ENCODE measurements at places on chromosomes 2 and 18.
A peak's percentile ranks its signal among the peaks of the same experiment; 100 is the strongest.

DNA sequence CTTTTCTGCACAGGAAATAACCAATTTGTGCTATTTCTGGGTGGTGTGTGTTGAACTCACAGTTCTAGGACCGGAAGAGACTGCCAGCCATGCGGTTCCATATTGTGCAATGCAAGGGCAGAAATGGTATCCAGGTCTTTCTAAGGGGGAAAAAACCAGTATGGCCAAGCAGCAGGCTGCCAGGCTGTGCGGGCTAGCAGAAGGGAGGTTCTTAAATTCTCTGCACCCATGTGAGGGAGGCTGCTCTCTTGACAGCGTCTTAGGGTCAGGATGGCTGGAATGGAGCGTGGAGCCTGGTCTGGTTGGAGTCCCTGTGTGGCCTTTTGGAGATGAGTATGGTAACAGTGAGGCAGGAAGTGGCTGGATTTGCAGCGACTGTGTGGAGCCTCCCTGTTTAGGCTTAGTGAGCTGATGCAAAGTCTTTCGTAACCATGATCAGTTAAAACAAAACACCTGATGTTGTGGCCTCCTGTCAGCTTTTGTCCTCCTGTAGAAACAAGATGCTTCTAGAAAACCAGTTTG lies 52.6 kb downstream of the NCK2 start:
- DNase-seq: no peak

- no peak for DNase-seq
Measured at GRCh38 chr2:236772220-236772837, 202.7 kb downstream of the ACKR3 start.

- no peak for DNase-seq
Measured at GRCh38 chr2:160747501-160748170, 254.0 kb upstream of the RBMS1 start.

- DNase-seq: no peak
Measured at GRCh38 chr2:109065391-109065734, 63.6 kb upstream of the SH3RF3 start.

DNA sequence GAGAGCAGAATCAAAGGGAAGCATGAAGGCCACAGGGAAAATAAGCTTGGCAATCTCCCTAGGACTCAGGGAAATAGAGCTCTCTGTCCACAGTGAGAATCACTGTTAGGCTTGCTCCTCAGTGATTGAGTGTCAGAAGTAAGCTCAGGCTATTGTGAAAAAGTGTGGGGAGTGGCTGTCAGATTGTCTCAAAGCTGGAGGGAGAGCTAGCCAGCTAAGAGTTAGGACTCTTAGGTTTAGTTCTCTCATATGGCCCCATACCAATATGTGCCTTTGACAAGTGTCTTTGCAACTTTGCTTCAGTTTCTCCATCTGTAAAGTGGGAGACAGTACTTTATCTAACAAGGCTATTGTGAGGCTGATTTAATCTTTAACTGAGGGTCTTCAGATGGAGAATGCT lies 17.2 kb downstream of the EIF4E2 start:
- no peak for DNase-seq

DNA sequence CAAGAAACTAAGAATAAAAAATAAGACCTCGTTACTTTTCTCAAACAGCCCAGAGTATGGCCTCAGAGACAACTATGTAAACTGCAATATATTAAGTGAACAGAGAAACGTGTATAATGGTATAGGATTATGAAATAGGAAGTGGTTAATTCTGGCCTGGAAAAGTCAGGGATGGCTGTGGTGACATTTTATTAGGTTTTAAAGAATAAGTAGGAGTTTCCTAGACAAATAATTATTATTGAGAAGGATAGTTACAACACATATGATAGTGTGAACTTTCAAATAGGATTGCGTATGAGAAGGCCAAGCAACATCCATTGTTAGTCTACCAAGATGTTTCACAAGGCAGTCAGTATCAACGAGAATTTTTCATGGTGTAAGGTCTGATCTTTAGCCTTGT lies 244.1 kb downstream of the LPIN1 start:
- DNase-seq: no peak

DNA sequence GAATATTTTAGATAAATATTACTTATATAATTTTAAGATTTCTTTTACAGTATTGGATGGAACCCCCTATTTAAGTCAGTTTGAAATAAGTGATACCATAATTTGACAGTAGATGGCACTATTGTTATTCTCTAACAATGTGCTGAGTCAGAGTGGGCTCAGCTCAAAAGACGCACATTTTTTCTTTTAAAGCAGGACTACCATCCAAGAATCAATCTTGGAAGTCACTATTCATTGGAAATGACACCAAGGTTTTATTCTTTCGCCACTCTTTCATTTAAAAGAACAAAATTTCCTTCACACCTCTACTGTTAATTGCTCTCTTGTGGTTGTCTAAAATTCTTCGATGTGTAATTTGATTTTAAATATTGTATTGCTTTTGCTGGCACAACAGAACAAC lies 32.6 kb upstream of the SPAG16 start:
- no peak for DNase-seq

- DNase-seq: no peak
Measured at GRCh38 chr2:515441-516127, 161.6 kb downstream of the TMEM18 start.

DNA sequence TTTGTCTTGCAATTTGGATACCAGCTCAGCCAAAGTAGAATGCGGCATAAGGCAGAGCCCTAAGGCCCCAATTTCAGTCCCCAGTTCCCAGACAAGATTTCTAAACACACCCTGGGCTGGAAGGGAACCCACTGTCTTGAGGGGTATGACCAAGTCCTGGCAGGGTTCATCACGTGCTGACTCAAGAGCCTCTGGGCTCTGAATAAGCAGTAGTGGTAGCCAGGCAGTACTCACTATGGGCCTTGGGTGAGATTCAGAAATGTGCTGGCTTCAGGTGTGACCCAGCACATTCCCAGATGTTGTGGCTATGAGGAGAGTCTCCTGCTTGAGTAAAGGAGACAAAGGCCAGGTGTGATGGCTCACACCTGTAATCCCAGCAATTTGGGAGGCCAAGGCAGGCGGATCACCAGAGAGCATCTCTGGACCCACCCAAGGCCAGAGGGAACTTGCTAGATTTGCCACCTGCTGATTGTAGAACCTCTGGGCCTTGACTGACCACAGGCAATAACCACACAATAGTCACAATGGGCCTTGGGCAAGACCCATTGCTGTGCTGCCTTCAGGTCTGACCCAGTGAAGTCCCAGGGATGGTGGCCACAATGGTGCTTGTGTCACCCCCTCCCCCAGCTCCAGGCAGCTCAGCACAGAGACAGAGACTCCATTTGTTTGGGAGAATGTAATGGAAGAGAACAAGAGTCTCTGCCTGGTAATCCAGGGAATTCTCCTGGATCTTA lies 74.9 kb downstream of the ATL2 start:
- DNase-seq: no peak

DNA sequence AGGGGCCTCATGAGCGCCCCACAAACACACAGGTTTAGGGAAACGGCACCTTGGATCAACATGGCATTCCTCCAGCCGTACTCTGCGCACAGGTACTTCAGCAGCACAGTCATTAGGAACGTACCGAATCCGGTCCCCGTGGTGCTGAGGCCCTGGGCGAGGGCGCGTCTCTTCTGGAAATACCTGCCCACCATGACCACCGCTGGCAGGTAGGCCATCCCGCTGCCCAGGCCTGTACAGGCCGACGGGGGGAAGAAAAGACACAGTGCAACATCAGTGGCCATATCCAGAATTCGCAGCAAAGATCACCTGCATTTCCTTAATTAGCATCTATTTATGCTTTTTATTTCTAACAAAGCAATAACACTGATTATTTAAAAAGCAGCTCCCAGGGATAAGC lies 22.2 kb downstream of the SLC16A14 start:
- no peak for DNase-seq

- DNase-seq: no peak
Measured at GRCh38 chr2:109468893-109469292, 144.9 kb downstream of the SEPTIN10 start.

DNA sequence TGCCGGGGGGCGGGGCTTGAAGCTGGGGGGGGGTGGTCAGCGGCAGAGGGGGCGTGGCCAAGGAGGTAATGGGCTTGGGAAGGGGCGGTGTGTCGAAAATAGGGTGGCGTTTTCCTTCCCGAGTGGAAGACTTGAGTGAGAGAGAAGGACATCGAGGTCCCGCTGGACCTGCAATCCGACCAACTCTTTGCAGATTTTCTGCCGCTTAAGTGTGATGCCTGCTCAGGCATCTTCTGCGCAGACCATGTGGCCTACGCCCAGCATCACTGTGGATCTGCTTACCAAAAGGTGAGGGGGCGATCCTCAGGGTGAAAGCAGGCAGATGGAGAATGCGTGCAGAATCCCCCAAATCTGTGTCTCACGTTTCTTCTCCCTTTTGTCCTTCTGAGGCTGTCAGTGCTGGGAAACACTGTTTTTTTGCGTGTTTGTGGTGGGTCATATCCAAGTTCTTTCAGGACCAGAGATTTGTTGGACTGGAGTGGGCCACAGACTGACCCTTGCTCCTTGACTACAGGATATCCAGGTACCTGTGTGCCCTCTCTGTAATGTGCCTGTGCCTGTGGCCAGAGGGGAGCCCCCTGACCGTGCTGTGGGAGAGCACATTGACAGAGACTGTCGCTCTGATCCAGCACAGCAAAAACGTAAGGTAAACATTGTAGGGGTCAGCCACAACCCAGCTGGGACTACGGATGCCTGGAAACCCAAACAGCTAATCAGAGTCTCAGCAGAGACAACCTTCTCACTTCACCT lies 727 bp downstream of the ZFAND2B start:
- DNase-seq: no peak

GRCh38 chr2:128435576-128436478 lies 117.2 kb upstream of the HS6ST1 start:
- DNase-seq: peak; percentile 56

DNA sequence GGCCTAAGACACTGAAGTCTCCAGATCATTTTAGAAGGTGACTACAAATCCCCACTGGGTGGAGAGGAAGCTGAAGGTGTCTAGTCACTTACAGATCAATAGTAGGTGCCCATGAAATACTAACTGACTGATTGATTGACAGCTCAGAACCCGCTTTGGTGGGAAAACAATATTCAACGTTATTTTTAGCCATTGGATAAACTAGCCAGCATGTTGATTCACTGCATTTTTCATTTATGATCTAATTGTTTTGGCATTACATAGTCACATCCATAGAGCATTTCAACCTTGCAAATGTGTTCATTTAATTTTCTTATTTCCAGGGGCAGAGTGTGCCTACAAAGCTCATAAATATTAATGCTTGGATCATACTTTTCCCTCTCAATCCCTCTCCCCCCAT lies 162.3 kb downstream of the MREG start:
- DNase-seq: no peak

DNA sequence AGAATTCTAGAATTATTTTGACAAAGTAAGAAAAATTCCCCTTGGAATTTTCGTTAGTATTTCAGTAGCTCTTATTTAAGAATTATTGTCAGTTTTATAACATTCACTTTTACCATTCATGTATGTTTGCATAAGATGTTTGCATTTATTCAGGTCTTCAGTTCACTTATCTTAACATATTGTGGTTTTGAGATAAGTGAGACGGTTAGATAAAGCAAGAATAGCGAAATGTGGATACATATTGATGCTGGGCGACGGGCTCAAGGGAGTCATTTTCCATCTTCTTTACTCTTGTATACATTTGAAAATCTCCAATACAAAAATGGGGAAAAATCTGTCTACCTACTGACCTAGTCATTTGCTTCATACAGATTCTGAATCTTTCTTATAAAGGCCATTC lies 156.7 kb upstream of the HDAC4 start:
- DNase-seq: no peak

- no peak for DNase-seq
Measured at GRCh38 chr2:239259173-239259572, 141.6 kb downstream of the HDAC4 start.

GRCh38 chr2:24658531-24659202 lies 134.5 kb downstream of the PTRHD1 start:
- no peak for DNase-seq

GRCh38 chr2:3294069-3294468 lies 83.5 kb downstream of the EIPR1 start:
- no peak for DNase-seq

DNA sequence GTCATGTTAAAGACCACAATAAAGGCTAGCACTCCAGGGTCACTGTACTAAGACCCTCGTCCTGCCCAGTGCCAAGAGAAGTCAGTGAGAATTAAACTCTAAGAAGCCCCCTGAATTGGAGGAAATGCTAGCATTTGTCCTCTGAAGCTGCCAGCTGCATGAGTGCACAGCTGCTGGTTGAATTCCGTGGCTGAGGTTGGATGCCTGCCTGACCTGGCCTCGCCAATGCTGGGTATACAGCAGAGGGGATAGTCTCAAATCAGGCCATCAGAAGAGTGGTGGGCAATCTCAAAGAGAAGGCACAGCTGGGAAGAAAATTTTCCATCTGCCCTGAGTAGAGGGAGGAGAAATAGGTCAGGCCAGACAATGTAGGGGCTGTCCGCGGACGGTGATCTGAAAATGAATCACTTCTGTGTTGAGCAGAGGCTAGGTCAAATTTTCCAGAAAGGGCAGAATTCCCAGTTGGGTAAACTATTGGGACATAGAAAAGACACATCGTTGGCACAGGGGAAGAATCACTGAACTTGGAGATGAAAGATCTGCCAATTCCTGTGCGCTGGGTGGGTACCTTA lies 110.5 kb upstream of the AGAP1 start:
- no peak for DNase-seq

DNA sequence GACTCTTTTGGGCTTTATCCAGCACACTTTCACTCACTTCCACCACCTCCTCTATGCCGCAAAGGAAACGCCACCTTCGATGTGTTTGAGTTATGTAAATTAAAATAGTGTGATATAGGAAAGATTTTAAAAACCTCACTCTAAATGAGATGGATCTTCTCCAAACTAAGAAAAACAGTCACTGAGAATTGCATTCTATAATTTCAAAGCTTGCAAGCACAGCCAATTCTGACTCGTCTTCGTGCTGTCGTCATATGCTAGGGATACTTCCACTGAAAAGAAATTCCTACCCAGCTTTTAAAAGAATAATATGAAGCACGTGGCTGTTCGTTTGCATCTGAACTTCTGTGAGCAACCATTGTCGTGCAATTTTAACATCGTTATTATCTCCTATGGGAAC lies 162.5 kb downstream of the SH3BP4 start:
- no peak for DNase-seq

DNA sequence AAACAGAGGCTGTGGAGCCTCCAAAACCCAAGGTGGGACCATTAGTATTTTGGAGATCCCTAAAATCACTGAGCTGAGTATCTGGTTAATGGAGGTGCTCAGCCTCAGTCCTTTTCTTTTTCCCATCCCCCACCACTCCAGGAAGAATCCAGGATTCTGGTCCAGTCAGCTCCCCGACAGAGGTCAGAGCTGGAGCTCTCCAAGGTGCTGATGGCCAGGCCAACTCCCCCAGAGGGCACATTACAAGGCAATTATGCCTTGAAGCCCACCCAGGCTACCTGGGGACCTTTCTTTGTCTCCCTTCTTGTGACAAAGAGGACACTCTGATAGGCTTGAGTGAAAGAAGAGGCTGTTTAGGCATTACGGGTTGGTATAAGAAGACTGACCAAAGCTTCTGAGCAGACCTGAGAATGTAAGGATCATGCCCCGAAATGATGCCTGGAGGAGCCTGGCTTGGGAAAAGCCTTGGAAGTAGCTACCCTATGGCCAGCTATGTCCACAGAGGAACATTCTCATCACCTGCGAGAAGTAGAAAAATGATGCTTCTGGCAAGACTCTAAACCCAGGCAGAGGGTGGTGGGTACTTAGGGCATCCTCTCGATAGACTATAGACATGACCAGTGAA lies 102.5 kb upstream of the LDAH start:
- DNase-seq: no peak
